Vagina (tissue), 2 donors: ENCODE measurements at places on chromosomes 12 and 14.

DNA sequence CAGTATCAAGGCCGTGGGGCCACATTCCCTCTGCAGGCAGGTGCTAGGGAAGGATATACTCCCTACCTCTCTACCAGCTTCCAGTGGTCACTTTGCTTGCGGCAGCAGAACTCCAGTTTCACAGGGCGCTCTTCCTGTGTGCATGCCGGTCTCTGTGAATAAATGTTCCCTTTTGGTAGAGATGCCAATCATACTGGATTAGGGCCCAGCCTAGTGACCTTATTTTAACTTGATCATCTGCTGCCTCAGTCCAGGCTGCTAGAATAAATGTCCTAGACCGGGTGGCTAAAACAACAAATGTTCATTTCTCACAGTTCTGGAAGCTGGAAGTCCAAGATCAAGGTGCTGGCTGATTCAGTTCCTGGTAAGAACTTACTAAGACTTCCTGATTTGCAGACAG lies 198.8 kb upstream of the TMEM132C start:
- no peak for DNase-seq

DNA sequence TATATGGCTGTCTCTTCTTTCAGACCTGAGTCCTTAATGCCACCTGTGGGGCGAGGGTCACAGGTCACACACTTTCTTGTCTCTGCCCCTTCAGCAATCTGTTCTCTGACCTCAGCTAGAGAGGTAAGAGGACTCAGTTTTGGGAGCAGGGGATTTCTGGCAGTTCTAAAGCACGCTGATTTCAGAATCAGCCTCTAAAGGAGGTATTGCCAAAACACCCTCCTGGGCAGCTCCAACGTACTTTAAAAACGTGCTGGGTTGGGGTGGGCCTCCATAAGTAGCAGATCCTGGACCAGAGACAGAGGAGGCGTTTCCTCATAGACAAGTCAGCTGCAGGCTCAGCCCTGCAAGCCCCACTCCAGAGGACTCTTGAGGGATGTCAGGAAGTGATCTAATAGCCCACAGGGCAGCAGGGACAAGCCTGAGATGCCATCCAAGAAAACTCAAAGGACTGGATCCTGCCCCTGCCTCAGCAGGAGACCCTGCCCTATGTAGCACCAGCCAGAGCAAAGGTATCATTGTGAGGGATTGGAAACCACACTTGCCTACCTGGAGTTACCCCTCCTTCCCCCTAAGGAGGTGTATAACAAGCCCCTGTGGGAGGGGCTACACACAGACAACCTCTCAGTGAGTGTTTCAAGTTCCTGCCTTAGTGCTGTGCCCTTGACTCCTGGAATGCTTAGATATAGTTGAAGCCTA lies 8.5 kb downstream of the CTDSP2 start:
- DNase-seq, result no peak

- DNase-seq, result no peak
Measured at GRCh38 chr14:104081261-104081835, 4.2 kb upstream of the ASPG start.

GRCh38 chr12:5399266-5399665 lies 32.6 kb upstream of the NTF3 start:
- DNase-seq, result no peak

- DNase-seq, result no peak
Measured at GRCh38 chr12:685388-685787, 22.1 kb upstream of the NINJ2 start.
